HCT116 (cell line): ENCODE measurements at places on chromosomes 3 and 15.
A peak's percentile ranks its signal among the peaks of the same experiment; 100 is the strongest.

DNA sequence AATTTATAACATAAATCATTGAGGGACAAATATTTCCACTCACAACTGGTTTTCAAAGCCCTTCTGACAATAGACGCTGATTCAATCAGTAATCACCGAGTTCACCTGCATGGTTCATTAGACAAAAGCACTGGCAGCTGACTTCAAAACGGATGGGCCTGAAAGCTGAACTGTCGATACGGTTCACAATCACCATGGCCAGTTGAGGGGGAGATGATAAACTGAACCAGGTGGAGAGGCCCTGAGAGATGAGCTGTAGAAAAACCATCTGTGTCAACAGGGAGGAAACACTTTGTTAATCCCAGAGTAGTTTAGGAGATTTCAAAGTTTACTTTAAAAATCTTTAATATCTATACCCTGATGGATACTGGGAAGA is 75.0 kb downstream of the PEX5L start:
- no peak for DNase-seq

DNA sequence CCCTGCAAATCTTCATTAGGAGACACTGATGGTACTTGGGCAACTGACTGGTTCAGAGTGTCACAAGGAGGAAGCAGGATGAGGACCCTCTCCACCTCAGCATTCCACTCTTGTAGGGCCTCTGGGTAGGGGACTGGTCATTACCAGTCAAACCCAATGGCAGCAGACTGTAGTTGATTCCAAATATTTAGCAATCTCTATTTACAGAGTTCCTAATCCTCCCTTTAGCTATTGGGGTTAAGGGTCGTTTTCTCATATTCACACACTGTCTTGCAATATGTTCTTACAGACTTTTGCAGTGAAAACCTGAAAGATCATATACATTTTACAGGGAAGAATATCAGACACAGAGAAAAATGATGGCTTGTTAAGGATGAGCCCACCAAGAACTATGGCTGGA is 397.7 kb downstream of the GAP43 start:
- DNase-seq: no peak

- no peak for DNase-seq
Measured at GRCh38 chr3:144308396-144308795, 336.8 kb downstream of the DIPK2A start.

- no peak for DNase-seq
Measured at GRCh38 chr3:184694716-184695115, 17.1 kb downstream of the MAGEF1 start.

DNA sequence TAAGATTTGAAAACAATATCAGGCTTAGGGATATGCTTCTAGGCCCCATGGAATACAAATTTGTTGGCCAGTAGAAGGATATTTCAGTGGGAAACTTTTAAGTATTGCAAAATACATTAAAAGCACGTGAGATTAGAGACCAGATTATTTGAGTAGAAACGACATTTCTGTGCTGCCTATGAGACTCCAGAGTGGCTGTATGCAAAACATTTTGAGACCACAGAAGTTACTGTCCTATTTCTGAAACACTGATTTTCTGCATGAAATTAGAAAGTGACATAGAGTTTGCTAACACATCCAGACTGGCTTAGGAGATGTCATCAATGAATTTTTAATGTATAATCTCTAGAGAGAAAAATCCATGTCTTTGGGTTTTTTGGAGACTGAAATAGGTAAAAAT is 99.8 kb downstream of the KCNH8 start:
- DNase-seq: no peak

- DNase-seq: no peak
Measured at GRCh38 chr3:194540274-194540905, 53.6 kb upstream of the ATP13A3 start.

GRCh38 chr3:115800489-115801075 is 177.3 kb downstream of the GAP43 start:
- no peak for DNase-seq

- no peak for DNase-seq
Measured at GRCh38 chr3:185631108-185631507, 45.0 kb downstream of the SENP2 start.

DNA sequence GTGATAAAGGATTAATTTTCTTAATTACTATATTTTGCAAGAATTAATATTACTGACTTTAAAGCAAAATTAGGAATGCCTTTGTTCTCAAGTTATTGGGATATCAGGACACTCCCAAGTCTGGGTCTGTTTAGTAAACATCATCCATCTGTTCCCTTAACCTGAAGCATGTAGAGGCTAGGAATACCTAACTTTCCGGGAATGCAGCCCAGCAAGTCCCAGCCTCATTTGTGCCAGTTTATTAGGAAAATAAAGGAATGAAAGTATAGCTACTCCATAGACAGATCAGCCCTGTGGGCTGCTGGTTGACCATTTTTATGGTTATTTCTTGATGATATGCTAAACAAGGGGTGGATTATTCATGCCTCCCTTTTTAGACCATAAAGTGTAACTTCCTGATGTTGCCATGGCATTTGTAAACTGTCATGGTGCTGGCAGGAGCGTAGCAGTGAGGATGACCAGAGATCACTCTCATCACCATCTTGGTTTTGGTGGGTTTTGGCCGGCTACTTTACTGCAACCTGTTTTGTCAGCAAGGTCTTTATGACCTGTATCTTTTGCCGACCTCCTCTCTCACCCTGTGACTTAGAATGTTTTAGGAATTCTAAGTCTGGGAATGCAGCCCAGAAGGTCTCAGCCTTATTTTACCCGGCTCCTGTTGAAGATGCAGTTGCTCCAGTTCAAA is 540.2 kb downstream of the NAALADL2 start:
- DNase-seq: no peak

DNA sequence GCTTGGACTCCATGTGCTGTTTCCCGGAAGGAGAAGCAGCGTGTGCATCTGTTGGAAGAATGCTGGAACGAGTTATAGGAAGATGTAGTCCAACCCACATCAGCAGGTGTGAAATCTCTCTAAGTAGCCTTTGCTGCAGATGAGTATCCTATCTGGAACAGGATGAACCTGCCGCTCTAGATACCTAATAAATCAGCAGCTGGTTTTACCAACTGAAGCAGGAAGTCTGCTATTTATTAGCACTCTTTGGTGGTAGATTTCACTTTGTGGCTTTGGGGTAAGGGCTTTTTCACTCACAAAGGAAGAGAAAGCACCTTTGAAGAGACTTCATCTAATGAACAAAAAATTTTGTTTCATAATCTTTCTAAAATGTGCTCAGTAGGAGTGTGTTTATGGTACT is 66.4 kb downstream of the DCUN1D1 start:
- no peak for DNase-seq

- no peak for DNase-seq
Measured at GRCh38 chr3:170621256-170621655, 35.4 kb upstream of the SLC7A14 start.

DNA sequence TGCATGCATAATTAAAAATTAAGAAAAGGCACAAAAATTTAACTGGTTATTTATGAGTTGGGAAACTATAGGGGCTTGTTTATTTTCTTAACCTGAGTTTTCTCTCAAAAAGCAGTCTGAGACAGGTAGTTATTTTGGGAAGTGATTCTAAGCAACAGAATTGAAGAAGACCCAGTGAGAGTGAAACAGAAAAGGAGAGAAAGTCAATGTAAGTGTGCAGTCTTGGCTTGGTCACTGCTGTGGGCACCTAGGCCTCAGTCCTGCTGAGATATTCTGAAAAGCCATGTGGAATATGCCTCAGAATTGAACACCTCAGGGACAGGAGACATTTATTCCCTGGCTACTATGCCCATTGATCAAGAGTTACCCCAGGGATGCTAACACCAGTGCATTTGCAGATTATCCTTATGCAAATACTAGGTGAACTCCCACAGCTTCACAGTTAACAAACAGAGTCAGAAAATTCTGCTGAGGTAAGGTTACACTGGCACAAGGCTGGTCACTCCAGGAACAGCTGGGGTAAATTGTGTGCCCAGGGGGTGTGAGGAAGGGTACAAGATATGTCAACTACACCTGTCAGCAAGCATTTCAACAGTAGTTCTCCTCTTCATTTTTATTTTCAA is 222.7 kb downstream of the EFHB start:
- no peak for DNase-seq

- DNase-seq: peak; percentile 89
Measured at GRCh38 chr3:52606373-52607085, 70.1 kb downstream of the UQCC5 start.

GRCh38 chr3:57731311-57731710 is 24.8 kb upstream of the SLMAP start:
- no peak for DNase-seq

DNA sequence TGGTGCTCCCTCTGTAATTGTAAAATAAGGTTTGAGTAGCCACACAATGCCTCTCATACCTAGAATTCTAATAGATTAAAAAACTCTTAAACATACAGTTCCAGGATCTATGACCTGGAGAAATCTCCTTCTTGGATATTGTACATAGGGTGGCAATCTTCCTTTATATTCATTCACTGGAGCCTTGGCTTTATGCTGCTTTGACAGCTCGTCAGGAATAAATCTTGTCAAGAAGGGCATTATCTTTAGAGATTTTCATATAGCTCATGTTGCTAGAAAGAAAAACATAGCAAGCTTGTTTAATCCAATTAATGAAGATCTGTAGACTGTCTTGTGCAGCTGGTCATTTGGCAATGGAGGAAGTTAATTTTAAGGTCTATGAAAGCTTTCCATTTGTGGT is 131.1 kb downstream of the PYDC2 start:
- no peak for DNase-seq

- DNase-seq: no peak
Measured at GRCh38 chr3:77427528-77427927, 387.6 kb downstream of the ROBO2 start.

DNA sequence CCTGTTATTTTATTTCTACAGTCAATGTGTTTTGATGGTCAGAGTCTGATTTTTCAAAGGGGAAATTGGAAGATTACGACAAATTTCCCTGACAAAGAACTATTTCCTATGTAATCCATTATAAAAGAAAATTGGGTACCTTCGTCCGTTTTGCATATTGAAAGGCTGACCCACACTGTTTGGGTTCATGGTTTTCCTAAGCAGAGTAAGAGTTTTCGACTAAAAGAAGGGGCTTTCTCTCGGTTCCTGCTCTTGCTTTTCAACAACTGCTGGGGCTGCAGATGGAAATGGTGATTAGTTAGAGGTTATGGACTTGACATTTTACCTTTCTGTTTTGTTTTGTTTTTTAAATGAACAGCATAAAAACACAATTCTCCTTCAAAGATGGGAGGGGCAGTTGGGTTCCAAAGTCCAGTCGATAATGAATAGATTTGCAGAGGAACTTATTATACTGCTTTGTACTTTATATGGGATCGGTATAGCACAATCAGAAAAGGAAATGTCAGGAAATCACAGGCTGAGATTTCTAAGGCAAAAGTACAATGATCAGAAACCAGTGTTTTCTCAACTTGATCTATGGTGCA is 978 bp downstream of the KCNMB2 start:
- DNase-seq: no peak

DNA sequence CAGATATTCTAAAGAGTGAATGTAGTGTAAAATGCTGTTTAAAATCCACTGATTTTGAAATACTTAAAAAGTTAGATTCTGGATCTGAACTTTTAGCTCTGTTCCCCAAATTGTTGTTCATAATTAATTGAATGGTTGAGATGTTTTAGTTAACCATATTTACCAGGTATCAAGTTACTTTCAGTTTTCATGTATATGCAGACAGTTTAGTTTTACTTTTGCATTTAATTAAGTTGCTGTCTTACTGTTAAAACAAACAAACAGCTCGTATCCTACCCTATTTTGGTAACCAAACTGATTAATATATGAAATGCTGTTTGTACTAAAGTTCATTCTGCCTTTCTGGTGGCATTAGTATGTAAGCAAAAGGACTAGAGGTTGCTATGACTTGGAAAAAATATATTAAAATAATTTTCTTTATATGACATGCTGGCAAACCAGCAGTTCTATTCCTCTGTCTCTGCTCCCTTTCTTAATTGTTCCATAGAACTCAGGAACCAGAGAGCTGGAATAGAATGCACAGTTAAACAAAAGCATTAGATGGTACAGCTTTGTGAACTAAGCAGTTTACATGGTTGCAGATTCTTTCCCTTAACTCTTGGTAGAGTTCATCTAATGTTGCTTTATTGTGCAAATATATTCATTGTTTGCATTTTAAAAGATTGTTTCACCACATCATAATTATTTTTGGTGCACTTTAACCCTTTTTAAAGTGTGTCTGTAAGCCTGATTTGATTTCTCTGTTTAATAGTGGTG is 39.5 kb upstream of the SCAANT1 start:
- DNase-seq: no peak

DNA sequence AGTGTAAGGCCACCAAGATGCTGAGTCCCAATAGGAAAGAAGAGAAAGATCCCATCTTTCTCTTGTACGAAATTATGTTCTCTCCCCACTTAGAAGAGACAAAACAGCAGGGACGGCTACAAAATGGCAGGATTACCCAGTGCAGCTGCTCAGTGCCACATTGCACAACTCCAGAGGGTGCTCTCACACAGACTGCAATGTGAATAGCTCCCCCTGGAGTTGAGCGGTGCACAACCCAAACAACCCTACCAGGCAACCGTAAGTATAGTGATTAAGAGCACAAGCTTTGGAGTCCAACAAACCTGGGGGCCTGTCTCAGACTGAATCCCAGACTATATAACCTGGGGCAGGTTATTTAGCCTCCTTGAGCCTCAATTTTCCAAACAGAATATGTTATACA is 3.1 kb upstream of the BHLHE40 start:
- peak; percentile 87 for DNase-seq

DNA sequence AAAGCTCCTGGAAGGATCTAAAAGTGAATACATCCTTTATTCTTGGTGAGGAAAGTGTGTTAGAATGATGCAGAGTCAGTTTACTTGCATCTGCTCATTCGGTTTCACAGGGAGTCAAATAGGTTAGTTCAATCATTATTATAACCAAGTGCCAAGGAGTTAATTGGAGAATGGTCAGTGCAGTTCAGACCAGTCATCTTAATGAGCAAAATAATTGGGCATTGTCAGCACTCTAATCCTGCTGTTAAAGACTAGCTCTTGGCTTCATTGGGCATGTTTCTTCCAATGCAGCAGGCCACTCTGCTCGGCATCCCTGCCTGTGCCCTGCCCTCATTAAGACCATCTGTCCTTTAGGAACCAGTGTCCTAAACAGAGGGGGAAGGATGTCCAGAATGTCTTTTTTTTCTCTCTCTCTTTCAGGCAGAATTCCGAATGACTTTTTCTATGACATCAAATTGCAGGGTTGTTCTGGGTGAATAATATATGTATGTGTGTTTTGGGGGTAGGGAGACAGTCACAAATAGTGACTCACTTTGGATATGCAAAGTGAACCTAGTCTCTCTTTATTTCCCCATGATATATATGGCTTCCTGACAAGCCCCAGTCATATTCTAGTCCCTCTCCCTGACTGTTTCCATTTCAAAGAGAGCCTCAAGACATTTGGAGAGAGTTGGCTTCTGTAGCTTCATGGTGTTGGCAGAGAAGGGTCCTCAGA is 205.4 kb upstream of the TRIM42 start:
- DNase-seq: no peak

GRCh38 chr3:154542837-154543236 is 112.8 kb upstream of the GPR149 start:
- DNase-seq: no peak
